ENCODE measurements at places on chromosomes 11 and 22. TPM values are rescaled to one million over a fixed set of nuclear protein-coding genes. Genes with fewer than 3 reads are reported as not detected.
A peak's percentile ranks its signal among the peaks of the same experiment; 100 is the strongest.

The SYT13 gene
- total RNA-seq = not detected

The HOATZ gene
- total RNA-seq = not detected

GRCh38 chr11:15653191-15653710 is 538.5 kb downstream of the INSC start:
- no peak for DNase-seq

GRCh38 chr22:25795478-25795877 is 53.5 kb downstream of the MYO18B start:
- DNase-seq = no peak

DNA sequence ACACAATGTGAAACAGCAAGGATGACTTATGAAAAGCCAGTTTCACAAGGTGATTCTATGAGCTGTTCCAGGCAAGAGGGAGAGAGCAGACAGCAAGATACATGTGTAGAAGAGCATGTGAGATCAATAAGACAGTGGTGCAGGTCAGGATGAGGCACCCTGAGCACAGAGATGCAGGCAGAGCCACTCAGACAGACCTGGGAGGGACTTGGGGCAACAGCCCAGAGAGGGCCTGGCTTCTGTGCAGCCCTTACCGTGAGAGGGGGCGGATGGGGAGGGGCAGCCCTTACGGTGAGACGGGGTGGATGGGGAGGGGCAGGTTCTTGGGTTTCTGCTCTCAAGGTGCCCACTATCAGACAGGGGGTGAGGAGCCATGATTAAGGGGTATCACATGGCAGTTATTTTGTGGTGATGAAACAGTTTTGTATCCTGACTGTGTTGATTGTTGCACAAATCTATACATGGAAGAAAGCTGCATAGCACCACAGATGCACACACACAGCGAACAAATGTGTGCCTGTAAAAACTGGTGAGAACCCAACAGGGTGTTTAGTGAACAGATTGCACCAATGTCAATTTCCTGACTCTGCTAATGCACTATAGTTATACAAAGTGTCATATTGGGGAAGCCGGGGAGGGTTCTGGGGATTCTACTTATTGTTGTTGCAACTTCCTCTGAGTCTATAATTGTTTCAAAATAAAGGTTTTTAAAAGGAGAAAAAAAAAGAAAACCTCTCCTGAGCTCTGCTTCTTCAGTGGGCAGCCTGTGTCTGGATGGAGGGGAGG is 5.2 kb upstream of the C22orf42 start:
- DNase-seq = no peak

DNA sequence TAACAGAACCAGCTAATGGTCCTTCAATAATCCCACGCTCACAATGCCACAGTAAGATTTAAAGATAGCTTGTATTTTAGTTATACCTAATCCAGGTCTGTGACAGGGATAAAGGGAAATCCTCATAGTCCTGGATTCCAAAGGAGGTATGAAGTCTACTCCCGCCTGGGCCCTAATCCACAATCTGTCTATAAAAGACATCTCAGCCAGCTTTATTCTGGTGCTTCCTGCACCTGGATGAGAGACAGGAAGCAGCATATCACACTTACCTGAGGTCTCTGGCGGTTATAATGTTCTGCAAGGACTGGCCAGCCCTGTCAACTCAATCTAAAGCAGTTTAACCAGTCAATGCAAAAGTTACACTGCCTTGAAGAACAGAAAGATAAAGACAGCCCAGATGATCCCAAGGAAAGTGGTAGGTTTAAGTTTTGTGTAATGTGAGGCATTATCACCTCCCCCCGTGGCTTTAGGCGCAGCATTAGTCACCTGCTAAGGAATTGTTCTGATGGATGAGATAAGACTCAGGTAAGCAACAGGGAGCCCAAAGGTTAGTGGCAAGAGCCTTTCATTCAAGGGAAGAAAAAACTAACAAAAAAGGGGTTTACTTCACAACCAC is 57.6 kb downstream of the PLEKHA7 start:
- peak; percentile 51 for DNase-seq

DNA sequence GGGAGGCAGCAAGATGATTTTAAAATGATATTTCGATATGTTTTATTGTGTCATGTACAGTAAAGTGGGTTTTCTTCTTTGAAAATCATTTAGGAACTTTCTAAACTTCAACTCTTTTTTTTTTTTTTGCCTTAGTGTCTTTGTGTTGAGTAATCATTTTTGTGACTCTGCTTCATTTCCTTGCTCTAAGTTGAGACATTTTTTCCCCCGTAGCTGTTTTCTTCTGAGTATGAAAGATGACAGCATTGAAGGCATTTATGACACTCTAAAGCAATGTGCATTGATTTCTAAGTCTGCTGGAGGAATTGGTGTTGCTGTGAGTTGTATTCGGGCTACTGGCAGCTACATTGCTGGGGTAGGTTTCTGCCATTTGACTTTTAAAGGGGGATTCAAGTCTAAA is 23.5 kb downstream of the RRM1 start:
- no peak for DNase-seq

- no peak for DNase-seq
Observed at GRCh38 chr11:67303835-67304411, 593 bp downstream of the SSH3 start.

- DNase-seq = no peak
Observed at GRCh38 chr11:60348116-60348515, 21.1 kb downstream of the MS4A6E start.

GRCh38 chr22:31585161-31585859 is 76.7 kb downstream of the PISD start:
- DNase-seq = peak; percentile 53

DNA sequence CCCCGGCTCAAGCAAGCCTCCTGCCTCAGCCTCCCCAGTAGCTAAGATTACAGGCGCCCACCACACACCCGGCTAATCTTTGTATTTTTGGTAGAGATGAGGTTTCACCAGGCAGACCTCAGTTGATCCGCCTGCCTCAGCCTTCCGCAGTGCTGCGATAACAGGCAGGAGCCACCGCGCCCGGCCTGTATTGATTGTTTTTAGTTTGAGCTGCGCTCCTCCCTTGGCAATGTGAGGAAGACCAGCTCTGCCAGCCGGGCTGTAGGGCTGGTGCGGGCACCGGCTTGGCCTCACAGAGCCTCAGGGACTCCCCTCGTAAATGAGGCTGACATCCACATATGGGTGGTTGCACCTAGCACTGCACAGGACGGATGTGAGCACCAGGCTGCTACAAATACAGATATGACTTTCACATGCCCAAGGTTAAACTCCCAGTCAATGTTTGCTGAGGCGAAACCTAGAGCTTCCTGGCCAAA is 7.5 kb upstream of the SLC2A11 start:
- no peak for DNase-seq

GRCh38 chr11:72668629-72669347 is 5.4 kb downstream of the PDE2A start:
- no peak for DNase-seq

- no peak for DNase-seq
Observed at GRCh38 chr22:24037851-24038765, 27.0 kb downstream of the CABIN1 start.

DNA sequence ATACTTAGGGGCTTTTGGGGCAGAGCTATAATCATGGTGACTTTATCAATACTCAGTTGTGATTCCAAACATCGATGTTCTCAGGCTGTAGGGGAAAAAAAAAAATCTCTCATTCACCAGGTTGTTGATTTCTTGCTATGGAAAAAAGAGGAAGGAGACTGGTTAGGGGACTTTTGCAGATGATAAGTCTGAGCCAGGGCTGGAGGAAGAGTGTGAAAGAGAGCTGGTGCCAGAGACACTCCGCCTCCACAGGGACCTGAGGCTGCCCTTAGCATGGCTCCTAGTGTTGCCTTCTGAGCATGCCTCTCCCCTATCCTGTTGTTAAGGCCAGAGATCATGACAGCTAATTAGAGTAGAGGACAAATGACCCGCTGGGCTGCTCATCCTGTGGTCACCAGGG is 16.9 kb downstream of the UPB1 start:
- DNase-seq = no peak

GRCh38 chr11:57873196-57873911 is 111.8 kb downstream of the CTNND1 start:
- DNase-seq = peak; percentile 62

DNA sequence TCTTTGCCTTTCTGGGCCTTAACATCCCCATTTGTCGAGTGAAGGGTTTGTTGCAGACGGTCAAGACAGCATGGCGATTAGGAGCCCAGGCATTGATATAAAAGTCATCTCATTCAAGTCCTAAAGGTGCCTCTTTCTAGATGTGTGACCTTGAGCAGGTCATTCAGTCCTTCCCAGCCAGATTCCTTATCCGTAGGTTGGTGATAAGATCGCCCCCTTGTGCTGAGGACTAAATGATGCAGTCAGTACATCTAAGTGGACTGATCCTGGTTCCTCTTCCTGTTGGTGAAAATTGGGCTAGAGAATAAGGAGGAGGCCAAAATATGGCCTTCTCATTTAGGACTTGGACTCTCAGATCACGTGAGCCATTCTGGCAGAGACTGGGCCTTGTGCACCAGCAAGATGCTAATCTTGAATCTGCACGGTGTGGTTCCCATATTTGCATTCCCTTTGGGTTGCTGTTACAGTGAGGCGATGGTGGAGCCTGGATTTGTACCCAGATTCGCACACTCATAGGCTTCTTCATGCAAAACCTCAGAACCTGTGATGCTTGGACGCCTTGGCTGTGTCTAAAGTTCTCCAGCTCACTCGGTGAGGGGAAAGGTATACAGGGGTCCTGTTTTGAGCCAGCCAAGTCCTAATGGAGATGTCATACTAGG is 156.8 kb downstream of the MYO18B start:
- no peak for DNase-seq

DNA sequence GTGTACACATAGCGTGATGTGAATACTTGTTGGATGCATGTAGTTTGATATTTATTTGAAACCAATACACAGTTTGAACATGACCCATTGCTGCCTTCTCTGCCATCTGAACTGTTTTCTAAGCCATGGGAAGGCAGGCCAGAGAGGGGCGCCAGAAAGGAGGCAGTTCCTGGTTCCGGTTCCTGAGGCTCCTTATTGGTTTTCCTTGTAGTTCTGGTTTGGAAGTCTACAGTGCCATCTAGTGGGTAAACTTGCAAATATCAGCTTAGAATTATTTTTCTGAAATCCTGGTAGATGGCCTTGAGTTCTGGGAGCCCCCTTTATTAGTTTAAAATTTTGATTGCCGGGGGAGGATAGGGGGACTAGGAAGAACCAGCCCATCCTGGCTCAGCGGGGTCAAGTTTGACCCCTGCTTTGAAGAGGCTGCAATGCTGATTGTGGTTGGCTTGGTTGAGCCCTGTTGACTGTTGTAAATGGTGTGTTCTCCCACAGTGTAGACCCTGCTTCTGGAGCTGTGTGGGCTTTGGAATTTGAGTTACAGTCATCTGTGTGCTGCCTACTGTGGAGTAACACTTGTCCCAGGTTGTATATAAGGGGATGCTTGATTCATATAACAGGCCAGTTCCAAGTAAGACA is 48.4 kb downstream of the GRAMD1B start:
- peak; percentile 71 for DNase-seq

GRCh38 chr11:128472128-128473089 is 114.9 kb downstream of the ETS1 start:
- peak; percentile 46 for DNase-seq

GRCh38 chr22:18058371-18059093 is 19.3 kb upstream of the PEX26 start:
- DNase-seq = no peak

GRCh38 chr11:78898266-78898775 is 323.7 kb upstream of the NARS2 start:
- DNase-seq = no peak

DNA sequence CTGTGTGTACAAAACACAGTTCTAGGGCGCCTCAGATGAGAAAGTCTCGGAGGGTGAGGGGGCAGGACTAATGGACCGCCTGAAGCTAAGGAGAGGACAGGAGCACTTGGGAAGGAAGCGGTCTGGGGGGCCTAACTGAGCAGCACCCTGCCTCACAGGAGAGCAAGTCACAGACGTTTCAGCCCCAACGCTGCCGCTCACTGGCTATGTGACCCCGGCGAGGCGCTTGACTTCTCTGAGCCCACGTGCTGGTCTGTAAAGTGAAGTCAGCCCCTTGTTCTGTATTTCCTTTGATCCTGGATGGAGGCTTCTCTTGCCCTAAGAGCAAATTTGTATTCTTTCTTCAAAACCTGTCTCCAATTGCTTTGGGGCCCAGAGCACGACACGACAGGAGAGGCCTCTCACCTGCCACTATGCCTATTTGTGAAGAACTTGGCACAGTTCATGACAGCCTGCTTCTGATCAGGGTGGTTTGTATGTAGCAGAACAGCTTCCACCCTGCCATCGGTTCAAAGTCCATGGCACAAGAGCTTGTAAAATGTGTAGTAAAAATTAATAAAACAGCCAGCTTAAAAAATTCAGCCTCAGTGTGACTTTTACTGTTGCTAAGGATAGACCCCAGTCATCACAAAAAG is 59.1 kb downstream of the WNT11 start:
- DNase-seq = no peak

GRCh38 chr11:3160252-3161031 is 4.7 kb downstream of the OSBPL5 start:
- DNase-seq = peak; percentile 66

Data from MCF 10A (cell line).